ENCODE measurements at places on chromosomes 1 and 21.

DNA sequence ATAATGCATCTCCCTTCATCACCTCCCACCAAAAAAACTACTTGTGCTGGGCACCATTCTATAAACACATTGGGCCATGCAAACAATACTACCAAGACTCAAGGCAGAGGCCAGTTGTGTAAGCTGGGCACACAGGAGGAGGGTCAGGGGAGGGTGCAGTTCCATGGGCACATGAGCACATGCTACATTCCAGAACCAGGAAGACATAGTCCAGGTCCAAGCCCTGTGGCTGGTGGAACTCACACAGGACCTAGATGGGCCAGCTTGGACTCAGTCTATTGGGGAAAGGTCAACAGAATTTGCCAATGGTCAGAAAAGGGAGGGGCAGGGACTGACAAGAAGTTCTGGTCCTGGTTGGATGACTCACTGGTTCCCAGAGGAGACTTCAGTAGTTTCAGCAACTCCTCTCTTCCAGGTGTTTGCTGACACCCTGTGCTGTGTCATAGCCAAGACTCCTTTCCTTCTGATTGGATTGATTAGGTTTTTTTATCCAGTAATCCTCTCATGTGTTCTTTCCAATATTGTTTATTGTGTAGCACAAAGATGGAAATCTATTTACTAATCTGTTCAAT lies 249.7 kb downstream of the C1orf94 start:
- DNase-seq = no peak

DNA sequence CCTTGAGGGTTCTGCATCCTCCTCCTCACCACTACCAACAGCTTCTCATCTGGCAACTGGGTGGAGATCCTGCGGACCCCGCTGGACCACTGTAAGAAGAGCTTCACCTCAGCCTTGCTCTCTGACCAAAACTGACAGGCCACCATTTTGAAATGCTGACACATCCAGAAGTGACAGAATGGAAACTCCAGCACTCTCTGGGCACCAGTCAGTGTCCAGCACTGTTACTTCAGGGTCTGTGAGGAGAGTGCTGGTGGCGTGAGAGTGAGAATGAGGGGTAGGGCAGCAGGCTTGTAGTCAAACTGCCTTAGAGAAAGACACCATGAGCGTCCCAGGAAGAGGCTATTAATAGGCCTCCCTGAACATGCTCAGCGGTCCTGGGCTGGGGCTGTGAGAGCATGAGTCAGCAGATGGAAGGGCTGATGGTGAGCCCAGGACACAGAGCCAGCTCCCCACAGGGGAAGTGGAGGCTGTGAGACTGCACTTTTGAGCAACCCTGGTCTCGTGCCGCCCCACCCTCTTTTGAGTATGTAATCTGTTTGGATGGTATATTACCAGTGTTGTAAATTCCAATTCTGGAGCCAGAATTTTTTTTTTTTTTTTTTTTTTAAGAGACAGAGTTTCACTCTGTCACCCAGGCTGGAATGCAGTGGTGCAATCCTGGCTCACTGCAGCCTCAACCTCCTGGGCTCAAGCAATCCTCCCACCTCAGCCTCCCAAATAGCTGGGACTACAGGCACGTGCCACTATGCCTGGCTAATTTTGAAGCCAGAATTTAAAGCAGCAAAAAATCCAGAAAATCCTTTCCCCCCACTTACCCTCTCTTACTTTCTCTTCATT lies 34.4 kb upstream of the SLC30A1 start:
- no peak for DNase-seq

DNA sequence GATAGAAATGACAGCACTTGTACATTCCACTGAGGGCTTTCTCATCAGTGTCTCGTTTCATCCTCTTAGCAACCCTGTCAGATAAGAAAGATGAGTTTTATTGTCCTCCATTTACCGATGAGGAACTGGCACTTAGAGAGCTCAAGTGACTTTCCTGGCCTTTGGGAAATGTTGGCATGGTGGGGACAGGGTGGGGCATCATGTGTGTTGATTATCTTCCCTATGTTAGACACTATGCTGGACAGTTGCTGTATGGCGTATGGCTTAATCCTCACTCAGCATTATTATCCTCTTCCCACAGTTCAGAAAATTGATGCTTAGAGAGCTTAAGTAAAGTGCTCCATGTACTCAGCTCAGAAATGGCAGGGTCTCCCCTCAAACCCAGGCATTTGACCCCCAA lies 163.2 kb downstream of the CAMTA1 start:
- no peak for DNase-seq

DNA sequence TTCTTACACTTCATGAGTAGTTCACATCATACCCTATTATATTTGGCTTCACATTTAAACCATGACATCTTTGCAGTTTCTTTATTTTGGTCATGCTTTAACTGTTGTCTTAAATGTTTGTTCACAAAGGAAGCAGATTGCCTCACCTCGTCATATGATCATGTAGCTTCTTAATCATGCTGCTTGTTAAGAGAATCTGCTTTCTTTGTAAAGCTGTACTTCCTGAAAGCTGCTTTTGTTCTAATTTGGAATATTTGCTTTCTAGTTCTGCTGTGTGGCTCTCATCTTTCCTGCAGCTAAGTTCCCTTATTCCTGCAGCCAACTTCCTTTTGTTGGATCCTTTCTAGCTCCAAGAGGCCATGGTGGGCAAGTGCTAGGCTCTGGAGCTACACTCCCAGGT lies 62.9 kb upstream of the SIM2 start:
- DNase-seq = no peak

- no peak for DNase-seq
Observed at GRCh38 chr1:214563881-214564280, 12.5 kb upstream of the PTPN14 start.

GRCh38 chr1:116577759-116578314 lies 7.0 kb upstream of the CD58 start:
- no peak for DNase-seq

- no peak for DNase-seq
Observed at GRCh38 chr1:205373022-205373797, 16.5 kb upstream of the KLHDC8A start.

- DNase-seq = no peak
Observed at GRCh38 chr1:27166351-27166802, 11.5 kb upstream of the SLC9A1 start.
